ENCODE measurements at places on chromosomes 1 and 21. TPM values are rescaled to one million over a fixed set of nuclear protein-coding genes. Genes with fewer than 3 reads are reported as not detected.

FGR gene
- not detected for total RNA-seq

GUCA2A gene
- not detected for total RNA-seq

IL20 gene
- not detected for total RNA-seq

GPA33 gene
- 0.11 TPM for total RNA-seq

KRTAP12-2 gene
- total RNA-seq, result not detected

FLG gene
- total RNA-seq, result not detected

SPATA6 gene
- total RNA-seq, result 8.0 TPM

C1orf87 gene
- 0.33 TPM for total RNA-seq

CAMK1G gene
- 0.20 TPM for total RNA-seq

SPRR2E gene
- not detected for total RNA-seq

CFHR2 gene
- total RNA-seq, result not detected

CELA2A gene
- total RNA-seq, result not detected

DOCK7 gene
- total RNA-seq, result 36.8 TPM

ZBTB21 gene
- total RNA-seq, result 18.1 TPM

CYP4Z1 gene
- not detected for total RNA-seq

AKNAD1 gene
- total RNA-seq, result not detected

TCHH gene
- total RNA-seq, result not detected

PTPN7 gene
- total RNA-seq, result 0.22 TPM

DSCAM gene
- 0.15 TPM for total RNA-seq

DCST1 gene
- not detected for total RNA-seq

VSIG8 gene
- total RNA-seq, result not detected

IL10 gene
- not detected for total RNA-seq

PYCR2 gene
- 104 TPM for total RNA-seq

MUL1 gene
- total RNA-seq, result 25.5 TPM

NID1 gene
- 28.5 TPM for total RNA-seq

KRTAP7-1 gene
- total RNA-seq, result not detected
